ENCODE measurements at places on chromosomes 5 and 9.

DNA sequence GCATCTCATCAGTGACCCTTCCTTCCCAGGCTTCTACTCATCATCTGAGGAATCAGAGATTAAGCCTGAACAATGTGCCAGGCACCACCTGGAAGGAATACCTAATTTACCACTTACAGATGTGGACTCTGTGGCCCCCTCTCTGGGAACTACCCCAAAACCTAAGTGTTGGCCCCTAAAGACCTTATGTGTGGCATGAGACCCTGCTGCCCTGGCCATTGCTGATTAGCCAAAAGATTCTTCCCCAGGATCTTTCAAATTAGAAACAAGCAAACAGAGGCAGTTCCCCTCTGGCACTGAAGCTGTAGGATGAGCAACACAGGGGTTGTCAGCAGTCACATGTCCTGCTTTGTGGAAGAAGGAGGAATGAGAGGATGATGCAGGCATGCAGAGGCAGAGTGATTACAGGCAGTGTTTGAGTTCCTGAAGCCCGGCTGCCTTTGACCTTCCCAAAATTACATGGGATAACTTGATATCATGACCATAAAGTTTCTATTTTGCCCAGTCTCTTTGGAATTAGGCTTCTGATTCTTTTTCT lies 10.6 kb downstream of the SPINK4 start:
- no peak for DNase-seq

DNA sequence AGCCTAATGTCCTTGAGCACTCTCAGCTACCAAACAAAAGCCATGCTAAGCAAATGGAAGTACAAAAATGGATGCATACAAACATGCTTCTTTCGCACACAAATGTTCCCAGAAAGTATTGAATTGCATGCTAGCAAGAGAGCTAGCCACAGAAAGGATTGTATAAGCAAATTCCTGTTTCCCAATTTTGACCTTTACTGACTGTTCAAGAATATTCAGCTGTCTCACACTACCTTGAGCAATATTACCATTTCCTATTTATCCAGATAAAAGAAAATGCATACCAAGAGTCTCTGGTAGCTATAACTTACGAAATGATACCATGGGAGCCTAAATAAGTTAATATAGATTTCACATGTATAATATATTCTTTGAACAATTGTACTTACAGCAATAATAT lies 264.6 kb downstream of the TMEM167A start:
- no peak for DNase-seq

DNA sequence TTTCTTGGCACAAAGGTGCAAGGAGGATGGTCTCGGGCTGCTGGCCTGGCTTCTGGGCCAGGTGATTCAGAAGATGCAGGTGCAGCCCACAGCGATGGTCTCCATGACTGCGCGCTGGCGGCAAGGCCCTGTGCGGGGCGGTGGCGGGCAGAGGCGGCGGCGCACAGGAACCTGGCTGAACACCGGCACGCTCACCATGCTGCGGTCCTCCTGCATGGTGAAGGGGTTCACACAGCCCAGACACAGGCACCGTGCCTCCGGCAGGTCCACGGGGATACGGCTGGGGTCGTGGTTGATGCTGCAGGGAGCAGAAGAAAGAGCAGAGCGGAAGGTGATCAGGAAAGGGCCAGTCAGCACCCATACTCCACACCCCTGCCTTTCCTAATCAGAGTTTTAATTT lies 4.8 kb downstream of the IL17B start:
- no peak for DNase-seq

GRCh38 chr5:40410231-40410861 lies 269.4 kb upstream of the PTGER4 start:
- peak; percentile 88 for DNase-seq

- DNase-seq = no peak
Measured at GRCh38 chr5:14503017-14503680, 78.4 kb upstream of the OTULINL start.

- no peak for DNase-seq
Measured at GRCh38 chr9:118023644-118024043, 319.4 kb downstream of the TLR4 start.

DNA sequence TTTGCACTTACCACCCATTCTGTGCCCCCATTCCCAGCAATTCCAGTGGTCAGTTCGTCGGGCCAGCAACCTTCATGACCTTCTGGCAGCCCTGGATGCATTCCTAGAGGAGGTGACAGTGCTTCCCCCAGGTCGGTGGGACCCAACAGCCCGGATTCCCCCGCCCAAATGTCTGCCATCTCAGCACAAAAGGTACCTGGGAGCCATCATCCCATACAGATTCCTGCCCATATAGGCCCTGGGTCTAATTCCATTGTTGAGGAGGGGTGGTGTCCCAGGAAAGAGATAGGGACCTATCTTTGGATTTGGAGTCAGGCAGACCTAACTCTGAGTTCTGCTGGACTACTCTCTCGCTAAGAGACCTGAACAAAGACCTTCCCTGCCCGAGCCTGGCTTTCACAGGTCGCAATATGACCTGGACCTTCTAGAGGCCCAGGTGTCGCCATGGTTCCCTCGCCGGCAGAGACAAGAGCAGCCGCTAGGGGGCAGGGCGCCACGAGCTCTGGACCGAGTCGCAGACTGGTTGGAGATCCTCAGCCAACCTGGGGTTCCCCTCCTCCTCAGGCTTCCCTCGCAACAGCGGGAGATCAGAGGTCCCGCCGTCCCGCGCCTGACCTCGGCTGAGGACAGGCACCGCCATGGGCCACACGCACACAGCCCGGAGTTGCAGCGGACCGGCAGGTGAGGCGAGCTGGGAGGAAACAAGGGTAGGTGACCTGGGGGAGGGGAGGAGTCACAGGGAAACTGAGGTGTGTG lies 3.1 kb downstream of the SLC4A9 start:
- peak; percentile 74 for DNase-seq

DNA sequence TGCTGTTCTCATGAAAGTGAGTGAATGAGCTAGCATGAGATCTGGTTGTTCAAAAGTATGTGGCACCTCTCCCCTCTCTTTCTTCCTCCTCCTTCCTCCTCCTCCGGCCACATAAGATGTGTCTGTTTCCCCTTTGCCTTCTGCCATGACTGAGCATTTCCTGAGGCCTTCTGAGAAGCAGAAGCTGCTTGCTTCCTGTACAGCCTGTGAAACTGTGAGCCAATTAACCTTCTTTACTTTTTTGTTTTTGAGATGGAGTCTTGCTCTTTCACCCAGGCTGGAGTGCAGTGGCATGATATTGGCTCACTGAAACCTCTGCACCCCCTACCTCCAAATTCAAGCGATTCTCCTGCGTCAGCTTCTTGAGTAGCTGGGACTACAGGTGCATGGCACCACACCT lies 6.1 kb downstream of the S100Z start:
- peak; percentile 34 for DNase-seq

DNA sequence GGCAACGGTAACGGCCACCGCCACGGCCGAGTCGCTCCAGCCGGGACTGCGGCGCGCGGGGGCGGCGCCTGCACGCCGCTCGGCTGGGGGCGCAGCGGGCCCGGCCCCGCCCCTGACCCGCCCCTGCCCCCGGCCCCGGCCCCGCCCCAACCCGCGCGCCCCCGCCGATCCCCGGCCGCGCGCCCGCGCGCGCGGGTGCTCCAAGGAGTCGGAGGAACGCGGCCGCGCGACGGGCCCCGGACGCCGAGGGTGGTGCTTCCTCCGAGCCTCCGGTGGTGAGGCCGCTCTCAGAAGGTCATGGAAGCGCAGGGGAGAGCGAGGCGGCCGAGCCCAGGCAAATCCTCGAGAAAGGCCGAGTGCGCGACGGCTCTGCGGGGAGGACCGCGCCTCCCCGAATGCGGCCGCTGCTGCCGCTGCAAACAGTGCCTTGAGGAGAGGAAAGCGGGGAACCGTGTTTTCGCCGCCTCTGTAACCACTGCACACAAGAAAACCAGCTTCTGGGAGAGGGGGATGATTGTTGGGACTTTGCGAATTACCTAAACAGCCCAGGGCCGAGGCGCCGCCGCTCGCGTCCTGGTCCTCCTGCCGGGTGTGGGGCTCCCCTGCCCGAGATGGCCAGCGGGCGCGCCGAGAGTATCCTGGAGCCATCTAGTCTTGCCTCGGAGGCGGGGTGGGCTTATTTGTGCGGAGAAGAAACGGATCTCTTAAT lies at the start of gene LIFR:
Gene LIFR, minus strand, starts transcription at position 48 of the 709 bp plus-strand sequence. CDS start 25,999 bp downstream, outside the sequence.
- DNase-seq = peak; percentile 32

DNA sequence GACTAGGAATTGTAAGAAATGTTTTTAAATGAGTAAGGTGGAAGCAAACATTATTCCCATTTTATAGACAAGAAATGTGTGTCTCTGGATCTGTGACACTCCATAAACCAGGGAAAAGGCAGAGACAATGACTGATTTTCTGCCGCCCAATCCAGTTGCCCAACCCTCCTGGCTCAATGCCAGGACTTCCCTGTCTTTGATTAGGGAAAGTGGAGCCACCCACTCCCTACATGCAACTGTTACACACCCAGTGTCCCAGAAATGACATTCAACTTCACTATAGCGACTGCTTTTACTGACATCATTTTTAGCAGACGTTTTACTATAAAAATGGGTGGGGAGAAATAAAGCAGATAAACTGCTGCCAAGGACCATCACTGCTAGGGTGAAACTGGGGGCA lies 79.7 kb downstream of the THBS4 start:
- DNase-seq = no peak

DNA sequence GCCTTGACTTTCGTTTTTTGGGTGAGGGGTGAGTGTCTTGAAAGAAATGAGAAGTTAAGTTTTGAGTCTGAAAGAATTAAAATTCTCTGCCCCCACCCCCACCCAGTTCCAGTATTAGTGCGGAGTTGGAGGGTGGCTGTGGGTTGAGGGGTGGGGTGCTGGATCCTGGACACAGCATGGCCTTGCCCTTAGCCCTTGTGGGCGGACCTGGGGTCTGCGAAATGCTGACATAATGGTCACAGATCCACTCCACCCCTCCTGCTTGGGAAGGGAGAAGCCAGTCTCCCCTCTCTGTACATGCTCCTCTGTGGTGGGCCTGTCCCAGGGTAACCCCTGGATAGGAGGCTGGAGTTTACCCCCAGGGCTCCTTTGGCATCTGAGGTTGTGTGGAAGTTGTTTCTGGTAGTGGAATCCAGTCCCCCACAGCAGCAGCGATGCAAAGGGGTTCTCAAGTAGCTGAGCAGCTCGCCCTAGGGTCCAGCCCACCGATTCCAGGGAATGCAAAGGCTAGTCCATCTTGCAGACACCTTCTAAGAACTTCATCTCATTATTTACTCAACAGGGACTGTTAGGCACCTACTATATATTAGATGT lies 42.8 kb upstream of the TCF7 start:
- no peak for DNase-seq

- DNase-seq = no peak
Measured at GRCh38 chr5:86679949-86680348, 62.2 kb downstream of the COX7C start.

- DNase-seq = no peak
Measured at GRCh38 chr9:84121991-84122523, 141.5 kb downstream of the RMI1 start.

GRCh38 chr5:143495110-143495509 lies 91.6 kb upstream of the NR3C1 start:
- no peak for DNase-seq

GRCh38 chr9:93098236-93098946 lies 2.4 kb downstream of the CARD19 start:
- DNase-seq = no peak

DNA sequence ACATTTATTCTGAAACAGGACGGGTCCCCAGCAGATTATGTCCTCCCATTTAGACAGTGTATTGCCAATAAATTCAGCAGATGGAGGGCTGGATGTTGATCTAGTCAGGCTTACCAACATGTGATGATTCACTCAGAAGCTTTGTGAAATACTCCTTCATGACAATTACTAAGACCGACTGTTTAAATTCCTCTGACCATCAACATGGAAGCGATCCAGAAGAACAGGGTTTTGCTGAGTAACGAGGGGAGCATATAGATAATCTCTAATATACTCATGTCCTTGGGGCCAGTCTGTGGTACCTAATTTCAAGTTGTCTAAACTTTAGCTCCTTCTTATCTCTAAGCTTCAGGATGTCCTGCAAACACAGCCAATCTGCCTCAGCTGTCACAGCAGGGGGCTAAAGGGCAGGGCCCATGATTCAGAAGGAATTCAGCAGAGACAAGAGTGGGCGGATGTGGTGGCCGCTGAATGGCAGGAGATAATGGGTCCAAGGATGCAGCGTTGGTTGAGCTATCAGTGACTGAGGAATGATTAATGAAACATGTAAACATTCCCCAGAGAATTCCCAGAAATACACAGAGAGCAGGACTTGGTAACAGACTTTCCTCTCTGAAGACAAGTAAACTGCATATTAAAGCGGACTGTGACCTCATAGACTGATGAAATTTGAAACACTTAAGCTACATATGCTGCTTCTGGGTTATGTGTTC lies 109.4 kb downstream of the ANKRD55 start:
- no peak for DNase-seq

DNA sequence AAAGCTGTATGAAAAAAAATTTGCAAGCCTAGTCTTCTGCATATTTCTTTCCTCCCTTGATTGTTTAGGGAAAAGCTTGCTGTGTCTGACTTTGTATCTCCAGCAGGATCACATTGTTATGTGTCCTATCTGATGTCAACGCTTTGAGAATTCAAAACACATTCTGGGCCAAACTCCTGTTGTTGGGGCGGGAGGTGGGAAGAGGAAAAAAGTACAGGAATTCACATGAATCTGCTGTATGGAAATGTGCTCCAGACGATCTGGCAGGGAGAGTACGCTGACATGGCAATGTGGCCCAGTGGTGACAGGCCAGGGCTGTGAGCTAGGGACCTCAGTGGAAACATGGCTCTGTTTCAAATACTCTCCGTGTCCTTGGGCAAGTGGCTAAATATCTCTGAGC lies 87.4 kb upstream of the GNA14 start:
- DNase-seq = no peak

DNA sequence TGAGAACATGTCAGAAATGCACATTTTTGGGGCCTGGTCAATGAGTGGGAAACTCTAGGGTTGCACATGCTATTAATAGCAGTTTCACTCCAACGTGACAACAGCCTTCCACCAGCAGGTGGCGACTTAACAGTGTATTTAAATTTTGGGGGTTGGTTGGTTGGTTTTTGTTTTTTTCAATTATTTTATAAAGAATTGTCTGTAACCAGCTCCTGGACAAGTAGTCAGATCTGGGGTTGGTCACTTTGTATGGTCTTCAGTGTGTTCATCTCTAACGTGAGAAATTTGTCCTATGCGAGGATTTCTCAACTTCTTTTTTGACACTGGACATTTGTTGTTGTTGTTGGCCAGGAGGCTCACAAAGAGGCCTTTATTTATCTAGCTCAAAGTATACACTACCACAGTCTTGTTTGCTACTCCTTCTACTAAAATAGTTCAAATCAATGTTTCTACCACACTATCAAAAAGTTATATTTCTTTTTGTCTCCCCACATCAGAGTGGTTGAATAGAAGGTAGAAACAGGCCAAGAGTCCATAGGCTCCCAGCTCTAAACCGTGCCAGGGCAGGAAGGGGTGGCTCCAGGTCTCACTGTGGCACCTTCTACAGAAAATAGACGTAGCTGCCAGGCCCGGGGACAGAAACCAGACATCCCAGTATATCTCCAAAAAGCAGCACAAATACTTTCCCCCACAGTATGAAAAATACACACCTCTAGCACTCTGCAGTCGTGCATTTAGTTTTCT lies 110.4 kb downstream of the TRPM6 start:
- DNase-seq = peak; percentile 47

GRCh38 chr5:150626853-150627276 lies 13.6 kb upstream of the SYNPO start:
- no peak for DNase-seq

GRCh38 chr5:69431424-69432303 lies 16.7 kb downstream of the MARVELD2 start:
- no peak for DNase-seq
